ENCODE measurements at places on chromosomes 3 and 15.

- DNase-seq = no peak
These were observed 12.1 kb downstream of the FGF7 start for GRCh38 chr15:49435174-49435573.

DNA sequence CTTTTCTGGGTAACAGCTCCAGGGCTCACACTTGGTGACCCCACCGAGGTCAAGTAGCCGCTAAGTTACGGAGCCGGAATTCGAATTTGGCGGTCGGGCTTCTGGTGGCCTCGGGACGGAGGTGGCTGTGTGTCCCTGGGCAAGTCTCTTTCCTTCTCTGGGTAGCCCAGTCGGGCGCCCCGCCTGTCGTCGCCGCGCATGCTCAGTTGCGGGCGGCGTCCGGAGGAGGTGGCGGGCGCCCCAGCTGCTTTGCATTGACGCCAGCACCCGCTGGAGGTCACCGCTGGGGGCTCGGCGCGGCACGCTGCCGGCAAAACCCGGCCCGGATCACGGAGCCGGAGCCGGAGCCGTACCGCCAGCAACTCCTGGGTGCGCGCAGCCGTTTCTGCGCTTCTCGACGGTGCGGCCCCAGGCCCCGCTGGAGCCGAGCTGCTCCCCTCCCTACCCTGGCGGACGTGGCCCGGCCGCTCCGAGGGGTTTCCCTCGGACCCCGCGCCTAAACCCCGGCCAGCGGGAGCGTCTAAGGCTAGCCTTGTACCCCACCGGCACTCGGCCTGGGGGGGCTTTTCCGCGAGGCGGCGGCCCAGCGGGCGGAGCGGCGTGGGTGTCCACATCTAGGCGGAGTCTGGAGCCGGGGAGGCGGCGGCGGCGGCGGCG, 474 bp upstream of the PDE8A start:
- DNase-seq = peak; percentile 96

DNA sequence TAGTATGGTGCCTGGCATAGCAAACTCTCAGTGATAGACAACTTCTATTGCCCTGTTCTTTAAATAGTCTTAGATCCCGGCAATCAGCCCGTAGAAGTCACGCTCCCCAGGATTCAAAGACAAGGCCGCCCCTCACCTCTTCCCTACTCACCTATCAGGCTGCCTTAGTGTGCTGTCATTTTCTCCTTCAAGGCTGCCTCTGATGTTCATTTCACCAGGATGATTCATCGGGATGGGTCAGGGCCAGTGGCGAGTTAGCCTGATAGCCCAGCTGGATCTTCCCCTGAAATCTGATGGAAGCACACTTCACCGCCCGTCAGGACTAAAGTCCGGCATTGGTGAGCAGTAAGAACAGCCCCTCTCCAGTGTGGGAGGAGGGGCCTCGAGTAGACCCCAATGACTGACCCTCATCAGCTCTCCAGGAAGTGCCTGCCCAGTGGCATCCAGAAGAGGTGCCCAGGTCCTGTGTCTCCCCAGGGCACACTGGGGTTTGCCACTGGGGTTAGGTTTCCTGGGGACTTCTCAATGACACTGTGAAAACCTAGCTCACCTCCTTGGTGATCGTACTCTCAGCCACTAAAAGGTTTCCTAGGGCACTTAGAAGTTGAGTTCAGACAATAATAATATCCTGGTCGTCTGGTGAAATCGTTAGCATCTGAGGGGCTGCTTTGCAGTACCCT, 37.5 kb downstream of the TPM1 start:
- DNase-seq = no peak

DNA sequence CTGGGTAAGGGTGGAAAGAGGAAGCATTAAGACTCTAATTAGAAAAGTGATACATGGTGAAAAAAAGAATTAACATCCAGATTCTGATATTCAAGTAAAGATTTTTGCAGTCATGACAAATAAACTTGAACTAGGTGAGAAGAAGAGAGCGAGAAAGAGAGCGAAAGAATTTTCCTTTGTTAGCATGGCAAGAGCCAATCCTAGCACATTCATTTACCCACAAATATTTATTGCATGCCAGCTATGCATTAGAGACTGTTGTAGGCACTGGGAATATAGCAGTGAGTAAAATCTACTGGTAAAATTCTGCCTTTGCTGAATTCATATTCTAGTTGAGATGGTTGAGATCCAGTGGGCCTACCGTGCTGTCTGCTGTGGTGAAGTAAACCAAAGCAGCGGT, 177.9 kb upstream of the DPH6 start:
- DNase-seq = no peak

DNA sequence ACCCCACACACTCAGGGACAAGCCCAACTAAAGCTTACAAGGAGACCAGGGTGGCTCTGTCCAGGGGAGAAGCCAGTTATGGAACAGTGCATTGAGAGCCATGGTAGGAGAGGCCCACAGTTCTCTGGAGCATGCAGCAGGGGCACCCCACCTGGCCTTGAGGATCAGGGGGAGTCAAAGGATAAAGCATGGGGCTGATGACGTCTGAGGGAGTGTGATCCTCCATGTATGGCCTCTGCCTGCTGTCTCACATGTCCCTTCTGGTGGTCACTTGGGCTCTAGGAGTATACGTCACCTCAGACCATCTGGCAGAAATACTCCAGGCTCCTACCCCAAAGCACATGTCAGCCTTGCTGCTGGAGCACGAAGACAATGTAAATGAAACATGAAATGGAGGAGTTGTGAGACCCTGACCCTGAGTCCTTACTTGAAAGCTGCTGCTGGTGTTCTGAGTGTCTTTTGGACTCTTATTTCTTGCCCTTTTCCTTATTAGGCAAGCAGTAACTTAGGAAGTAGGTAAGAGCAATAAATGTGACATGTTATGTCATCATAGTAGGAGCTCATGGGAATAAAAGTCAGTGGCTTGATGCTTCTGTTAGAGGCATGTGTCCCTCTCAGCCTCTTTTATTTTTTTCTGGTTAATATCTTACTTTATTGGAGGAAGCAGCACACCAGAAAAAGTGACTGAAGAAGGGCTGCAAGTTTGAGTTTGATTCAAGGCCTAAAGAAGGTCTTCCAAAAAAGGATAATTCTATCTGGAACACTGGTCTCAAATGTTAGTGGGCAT, 15.5 kb downstream of the SRPRB start:
- no peak for DNase-seq

GRCh38 chr3:94311651-94312050, 248.8 kb downstream of the NSUN3 start:
- DNase-seq = no peak

GRCh38 chr3:197327701-197328100, 29.3 kb upstream of the DLG1 start:
- DNase-seq = no peak

- DNase-seq = no peak
These were observed 3.9 kb upstream of the SRP14 start for GRCh38 chr15:40042791-40043320.

GRCh38 chr15:95085056-95085455, 853.7 kb downstream of the MCTP2 start:
- DNase-seq = no peak

DNA sequence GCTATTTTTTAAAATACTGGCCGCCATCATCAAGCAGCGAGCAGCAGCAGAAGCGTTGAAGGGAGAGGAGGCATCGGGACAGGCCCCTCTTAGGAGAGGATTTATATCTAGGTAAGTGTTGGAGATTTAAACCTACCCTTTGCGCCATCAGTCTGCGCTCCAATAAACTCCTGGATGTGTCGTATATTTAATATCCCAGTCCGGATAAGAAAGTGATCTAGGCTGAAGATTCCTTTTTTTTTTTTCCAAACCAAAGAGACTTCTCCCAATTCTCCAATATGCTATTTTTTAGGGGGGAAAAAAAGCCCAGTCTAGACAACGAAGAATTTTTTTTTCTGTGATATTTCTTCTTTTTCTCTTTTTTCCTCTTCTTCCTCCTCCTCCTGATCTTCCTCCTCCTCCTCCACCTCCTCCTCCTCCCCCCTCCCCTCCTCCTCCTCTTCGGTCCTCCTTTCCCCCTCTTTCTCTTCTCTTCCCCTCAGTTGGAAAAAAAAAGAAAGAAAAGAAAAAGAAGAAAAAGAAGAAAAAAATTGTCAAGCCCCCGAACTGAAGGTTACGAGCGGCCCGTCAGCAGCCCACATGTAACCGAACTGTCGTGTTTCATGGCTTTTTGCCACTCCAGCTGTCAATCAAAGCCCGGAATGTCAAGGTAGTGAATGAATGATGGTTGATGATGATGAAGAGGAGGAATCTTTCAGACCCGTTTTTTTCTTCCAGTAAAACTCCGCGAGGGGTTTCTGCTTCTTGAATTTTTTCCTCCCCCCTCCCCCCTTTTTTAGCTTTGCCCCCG, 835 bp downstream of the MEIS2 start:
- DNase-seq = no peak

- no peak for DNase-seq
These were observed 30.8 kb downstream of the CCDC13 start for GRCh38 chr3:42742259-42742658.

DNA sequence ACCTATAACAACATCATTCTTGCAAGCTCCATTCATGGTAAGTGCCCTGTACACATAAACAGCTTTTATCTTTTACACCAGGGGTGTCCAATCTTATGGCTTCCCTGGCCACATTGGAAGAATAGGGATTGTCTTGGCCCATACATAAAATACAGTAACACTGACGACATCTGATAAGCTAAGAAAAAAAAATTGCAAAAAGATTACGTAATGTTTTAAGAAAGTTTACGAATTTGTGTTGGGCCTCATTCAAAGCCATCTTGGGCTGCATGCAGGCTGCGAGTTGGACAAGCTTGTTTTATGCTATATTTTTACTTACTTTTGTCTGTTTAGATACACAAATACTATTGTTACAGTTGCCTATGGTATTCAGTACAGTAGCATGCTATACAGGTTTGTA, 31.6 kb downstream of the ZNF654 start:
- no peak for DNase-seq

GRCh38 chr3:36992806-36993325, at the start of gene EPM2AIP1:
TSS of gene EPM2AIP1 (minus strand) at chr3:36993131. CDS start at chr3:36993077, 54 bp downstream.
- peak; percentile 100 for DNase-seq

- no peak for DNase-seq
These were observed 30.5 kb upstream of the APH1B start for GRCh38 chr15:63246691-63247469.

GRCh38 chr3:126134219-126134975, 46.0 kb downstream of the ALDH1L1 start:
- DNase-seq = peak; percentile 43

GRCh38 chr3:176776622-176777175, 420.6 kb downstream of the TBL1XR1 start:
- DNase-seq = no peak

- no peak for DNase-seq
These were observed 40.2 kb downstream of the SLMAP start for GRCh38 chr3:57796261-57796660.

GRCh38 chr15:35439291-35439690, 106.7 kb downstream of the DPH6 start:
- no peak for DNase-seq

GRCh38 chr3:16132190-16132589, 42.3 kb upstream of the GALNT15 start:
- DNase-seq = no peak

DNA sequence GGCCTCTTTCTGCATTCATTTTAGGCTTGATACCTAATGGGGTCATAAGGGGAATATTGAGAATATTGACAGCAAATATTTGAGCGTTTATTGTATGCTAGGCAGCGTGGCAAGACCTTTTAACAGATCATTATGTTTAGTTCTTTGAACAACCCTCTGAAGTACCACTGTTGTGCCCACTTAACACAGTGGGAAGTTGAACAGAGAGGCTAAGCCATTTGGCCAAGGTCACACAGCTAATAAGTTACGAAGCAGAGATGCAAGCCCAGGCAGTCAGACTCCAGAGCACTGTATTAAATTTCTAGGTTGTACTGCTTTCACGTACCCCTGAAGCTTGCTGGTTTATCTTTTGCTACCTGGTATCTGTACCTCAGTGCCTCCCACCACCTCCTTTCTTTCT, 1.1 kb downstream of the RAB7A start:
- DNase-seq = no peak

All from activated CD4-positive, alpha-beta T cell treated with anti-CD3 and anti-CD28 coated beads, Interleukin-2, amount 50 U/mL, for 16 hours (primary cell).